Progenitor cell of endocrine pancreas (in vitro differentiated cells): ENCODE measurements at places on chromosomes 3 and 15. TPM values are rescaled to one million over a fixed set of nuclear protein-coding genes. Genes with fewer than 3 reads are reported as not detected.

- peaks cover 6% of the 10 kb centered on the region for H3K4me1 ChIP-seq
- no peaks in the 10 kb centered on the region for H3K36me3 ChIP-seq
- no peak for DNase-seq
- no peak overlapping the region for H3K27ac ChIP-seq
- no peak overlapping the region for H3K4me3 ChIP-seq
Measured at GRCh38 chr3:183536238-183536880, 19.1 kb downstream of the KLHL6 start.

GRCh38 chr15:69553686-69554085 lies 101.1 kb downstream of the RPLP1 start:
- H3K27me3 ChIP-seq = peaks cover 53% of the 10 kb centered on the region
- H3K4me1 ChIP-seq = peaks cover 56% of the 10 kb centered on the region
- H3K27ac ChIP-seq = peak overlapping the region; percentile 27
- H3K4me3 ChIP-seq = no peak overlapping the region

DNA sequence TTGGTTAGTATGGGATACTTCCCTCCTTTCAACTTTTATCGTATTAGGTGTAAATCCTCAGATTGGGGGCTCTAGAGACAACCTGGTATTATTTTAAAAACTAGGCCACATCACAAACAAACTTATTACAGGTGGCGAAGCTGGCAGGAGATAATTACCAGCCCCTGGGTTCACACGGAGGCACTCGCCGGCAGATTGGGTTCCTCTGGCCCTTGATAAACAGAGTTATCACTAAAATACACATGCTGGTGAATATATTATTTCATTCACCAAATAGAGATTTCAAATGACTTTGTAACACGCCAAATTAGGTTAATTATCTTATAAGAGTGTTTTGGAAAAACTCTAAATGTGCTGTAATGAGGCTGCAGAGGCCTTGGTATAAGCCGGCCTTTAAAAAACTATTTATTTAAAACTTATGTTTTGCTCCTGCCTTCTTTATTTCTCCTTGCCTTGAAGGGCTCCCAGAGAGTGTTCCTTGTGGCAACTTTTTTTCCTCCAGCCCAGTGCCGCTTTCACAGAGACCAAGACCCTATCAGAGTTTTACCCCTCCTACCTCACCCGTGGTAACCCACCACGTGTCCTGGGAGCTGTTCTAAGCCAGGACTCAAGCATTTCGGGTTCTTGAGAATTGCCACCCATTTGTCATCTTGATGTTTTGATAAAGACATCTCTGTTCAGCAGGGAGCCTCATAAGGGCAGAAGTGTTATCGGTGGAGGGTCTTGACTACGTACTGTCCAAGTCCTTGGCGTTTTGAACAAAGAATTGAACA lies 468.6 kb upstream of the CFAP20DC start:
- no peak overlapping the region for H3K4me3 ChIP-seq
- peak overlapping the region; percentile 29 for H3K27ac ChIP-seq
- H3K36me3 ChIP-seq = no peaks in the 10 kb centered on the region

DNA sequence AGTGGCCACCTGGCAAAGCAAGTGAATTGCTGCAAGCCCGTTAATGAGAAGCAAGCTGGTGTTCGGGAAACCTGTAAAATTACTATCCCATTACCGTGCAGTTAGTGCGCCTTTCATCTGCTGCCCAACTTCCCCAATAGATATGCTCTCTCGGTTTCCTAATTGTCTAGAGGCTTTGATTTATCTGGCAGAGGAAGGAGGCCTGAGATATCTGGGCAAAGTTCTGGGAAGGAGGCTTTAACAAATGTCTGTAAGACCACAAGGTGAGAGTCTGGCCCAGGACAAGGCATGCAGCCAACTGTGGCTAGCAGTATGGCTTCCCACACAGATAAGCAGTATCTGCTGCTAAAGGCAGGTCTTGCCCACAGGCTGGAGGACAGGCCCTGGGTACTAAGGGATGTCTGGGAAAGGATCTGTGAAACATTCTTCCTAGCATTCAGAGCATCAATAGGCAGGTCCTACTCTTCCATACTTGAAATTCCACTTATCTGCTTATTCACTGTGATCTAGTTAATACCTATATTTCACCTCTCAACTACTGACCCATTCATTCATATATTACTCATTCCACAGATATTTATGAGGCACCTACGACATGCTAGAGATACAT lies 130.0 kb upstream of the SLC2A2 start:
- DNase-seq = no peak
- peaks cover 14% of the 10 kb centered on the region for H3K4me1 ChIP-seq
- H3K27ac ChIP-seq = peak overlapping the region; percentile 50
- peaks cover 7% of the 10 kb centered on the region for H3K36me3 ChIP-seq
- H3K4me3 ChIP-seq = no peak overlapping the region
- H3K27me3 ChIP-seq = peaks cover 13% of the 10 kb centered on the region

DNA sequence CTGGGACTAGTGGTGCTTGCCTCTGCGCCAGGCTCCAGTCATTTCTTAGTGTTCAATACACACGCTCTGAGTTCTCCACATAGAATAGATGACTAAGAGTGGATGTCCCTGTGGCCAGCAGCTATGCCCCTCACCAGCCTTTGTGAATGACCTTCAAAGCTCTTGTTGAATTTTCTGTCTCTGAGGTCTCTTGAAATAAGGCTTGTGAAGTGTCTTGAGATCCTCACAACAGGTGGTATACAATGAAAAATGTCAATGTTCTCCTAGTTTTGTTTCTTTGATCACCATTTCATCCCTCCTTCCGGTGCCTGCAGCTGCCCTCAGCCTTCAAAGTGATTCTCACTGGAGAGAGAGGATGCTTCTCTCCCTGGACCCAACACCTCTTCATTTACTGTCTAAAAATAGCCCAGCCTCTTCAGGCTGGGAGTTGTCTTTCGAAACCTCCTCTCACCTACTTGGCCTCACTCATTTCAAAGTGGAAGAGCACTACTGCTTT lies 5.4 kb downstream of the MAPKBP1 start:
- no peak for DNase-seq
- H3K4me1 ChIP-seq = peaks cover 30% of the 10 kb centered on the region
- peaks cover 5% of the 10 kb centered on the region for H3K36me3 ChIP-seq
- peak overlapping the region; percentile 73 for H3K27ac ChIP-seq
- no peak overlapping the region for H3K4me3 ChIP-seq

DNA sequence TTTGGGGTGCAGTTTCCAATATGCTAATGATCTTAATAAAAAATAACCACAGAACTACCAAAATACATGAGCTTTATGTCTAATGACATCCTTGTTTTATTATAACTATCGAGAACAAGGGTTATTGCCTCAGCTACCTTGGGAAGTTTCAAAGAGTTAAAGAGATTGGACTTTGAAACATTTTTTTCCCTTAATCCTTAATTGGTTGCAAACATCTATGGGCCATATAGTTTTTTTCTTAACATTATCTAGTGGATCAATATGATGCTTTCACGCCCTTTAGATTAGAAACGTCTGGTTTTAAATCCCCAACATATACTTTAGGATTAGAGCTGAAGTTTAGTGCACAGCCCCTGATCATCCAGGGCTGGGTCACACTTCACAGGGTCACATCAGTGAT lies 219.2 kb upstream of the SGO1 start:
- H3K4me3 ChIP-seq = no peak overlapping the region
- H3K36me3 ChIP-seq = no peaks in the 10 kb centered on the region
- H3K27ac ChIP-seq = no peak overlapping the region
- DNase-seq = no peak

IL20RB gene
- total RNA-seq = 0.62 and 1.7 TPM in 2 replicates

DNA sequence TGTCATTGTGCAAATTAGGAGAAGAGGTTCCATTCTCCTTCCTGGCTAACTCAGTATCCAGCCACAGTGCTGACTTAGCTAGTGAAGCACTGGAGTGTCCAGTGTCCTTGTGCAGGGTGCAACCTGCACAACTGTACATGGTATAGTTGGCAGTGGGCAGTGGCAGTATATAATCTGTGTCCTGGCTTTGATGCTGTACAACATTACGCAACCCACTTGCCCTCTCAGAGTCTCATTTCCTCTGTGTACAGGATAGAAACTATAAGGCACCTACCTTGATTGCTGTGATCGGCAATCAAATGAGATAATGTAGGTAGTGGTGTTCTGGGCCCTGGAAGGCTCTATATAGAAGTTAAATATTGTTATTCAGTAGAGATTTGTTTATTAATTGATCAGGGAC lies 333.6 kb downstream of the CLSTN2 start:
- H3K4me1 ChIP-seq = peaks cover 1% of the 10 kb centered on the region
- H3K4me3 ChIP-seq = no peak overlapping the region
- H3K36me3 ChIP-seq = no peaks in the 10 kb centered on the region
- H3K27ac ChIP-seq = no peak overlapping the region
- H3K27me3 ChIP-seq = no peaks in the 10 kb centered on the region

GRCh38 chr15:74127954-74128784 lies 2.2 kb upstream of the ISLR2 start:
- H3K36me3 ChIP-seq = no peaks in the 10 kb centered on the region
- peak overlapping the region; percentile 57 for H3K4me3 ChIP-seq
- peaks cover 93% of the 10 kb centered on the region for H3K27me3 ChIP-seq

DNA sequence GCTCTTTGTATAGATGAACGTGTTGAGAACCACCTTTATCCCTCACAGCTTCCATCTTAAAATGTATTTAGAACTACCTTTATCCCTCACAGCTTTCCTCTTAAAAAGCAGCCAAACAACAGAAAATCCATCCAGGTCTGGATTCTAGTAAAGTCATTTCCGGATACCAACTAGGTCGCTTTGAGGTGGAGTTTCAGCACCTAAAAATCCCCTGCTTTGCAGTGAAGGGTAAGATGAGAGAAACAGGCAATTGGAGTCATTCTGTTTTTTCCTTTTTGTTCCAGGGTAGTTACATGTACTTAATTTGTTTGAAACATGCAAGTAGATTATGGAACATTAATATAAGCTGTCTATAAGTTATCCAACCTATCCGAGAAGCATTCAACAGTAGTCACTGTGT lies 192.0 kb downstream of the UBE2E2 start:
- H3K4me3 ChIP-seq = no peak overlapping the region
- H3K27ac ChIP-seq = no peak overlapping the region

- no peaks in the 10 kb centered on the region for H3K4me1 ChIP-seq
- H3K27me3 ChIP-seq = no peaks in the 10 kb centered on the region
- DNase-seq = no peak
- H3K4me3 ChIP-seq = no peak overlapping the region
Measured at GRCh38 chr3:61903931-61904657, 342.7 kb downstream of the PTPRG start.

ROPN1 gene
- total RNA-seq = not detected in 2 replicates

- H3K4me1 ChIP-seq = peaks cover 2% of the 10 kb centered on the region
- H3K36me3 ChIP-seq = peaks cover 16% of the 10 kb centered on the region
- H3K27ac ChIP-seq = no peak overlapping the region
- no peak for DNase-seq
- H3K27me3 ChIP-seq = no peaks in the 10 kb centered on the region
Measured at GRCh38 chr3:136699271-136699828, 52.8 kb downstream of the STAG1 start.

- DNase-seq = no peak
- H3K27me3 ChIP-seq = peaks cover 17% of the 10 kb centered on the region
- no peaks in the 10 kb centered on the region for H3K36me3 ChIP-seq
- peaks cover 3% of the 10 kb centered on the region for H3K4me1 ChIP-seq
Measured at GRCh38 chr3:38840987-38841386, 25.0 kb upstream of the SCN10A start.
